ENCODE measurements at places on chromosomes 16 and 17.
A peak's percentile ranks its signal among the peaks of the same experiment; 100 is the strongest.

DNA sequence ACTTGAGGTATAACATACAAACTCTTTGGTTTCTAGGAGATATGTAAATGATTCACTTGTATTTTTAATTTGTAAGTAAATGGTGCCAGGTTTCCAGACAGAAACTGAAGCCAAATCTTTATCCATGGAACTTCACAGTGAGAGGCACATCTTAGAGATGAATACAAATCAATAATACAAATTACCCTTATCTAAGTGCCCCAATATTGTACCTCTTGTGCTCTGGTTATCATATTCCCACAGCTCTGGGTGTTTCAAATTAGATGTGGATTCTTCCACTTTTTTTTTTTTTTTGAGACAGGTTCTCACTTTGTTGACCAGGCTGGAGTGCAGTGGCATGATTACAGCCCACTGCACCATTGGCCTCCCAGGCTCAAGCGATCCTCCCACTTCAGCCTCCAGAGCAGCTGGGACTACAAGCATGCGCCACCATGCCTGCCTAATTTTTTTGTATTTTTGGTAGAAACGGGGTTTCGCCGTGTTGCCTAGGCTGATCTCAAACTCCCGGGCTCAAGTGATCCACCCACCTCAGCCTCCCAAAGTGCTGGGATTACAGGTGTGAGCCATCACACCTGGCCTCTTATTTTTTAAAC is 38.0 kb upstream of the DHX40 start:
- no peak for DNase-seq

GRCh38 chr17:30831257-30831656 is 509 bp upstream of the ATAD5 start:
- no peak for DNase-seq

- no peak for DNase-seq
Observed at GRCh38 chr17:35752471-35752870, 568 bp downstream of the GAS2L2 start.

DNA sequence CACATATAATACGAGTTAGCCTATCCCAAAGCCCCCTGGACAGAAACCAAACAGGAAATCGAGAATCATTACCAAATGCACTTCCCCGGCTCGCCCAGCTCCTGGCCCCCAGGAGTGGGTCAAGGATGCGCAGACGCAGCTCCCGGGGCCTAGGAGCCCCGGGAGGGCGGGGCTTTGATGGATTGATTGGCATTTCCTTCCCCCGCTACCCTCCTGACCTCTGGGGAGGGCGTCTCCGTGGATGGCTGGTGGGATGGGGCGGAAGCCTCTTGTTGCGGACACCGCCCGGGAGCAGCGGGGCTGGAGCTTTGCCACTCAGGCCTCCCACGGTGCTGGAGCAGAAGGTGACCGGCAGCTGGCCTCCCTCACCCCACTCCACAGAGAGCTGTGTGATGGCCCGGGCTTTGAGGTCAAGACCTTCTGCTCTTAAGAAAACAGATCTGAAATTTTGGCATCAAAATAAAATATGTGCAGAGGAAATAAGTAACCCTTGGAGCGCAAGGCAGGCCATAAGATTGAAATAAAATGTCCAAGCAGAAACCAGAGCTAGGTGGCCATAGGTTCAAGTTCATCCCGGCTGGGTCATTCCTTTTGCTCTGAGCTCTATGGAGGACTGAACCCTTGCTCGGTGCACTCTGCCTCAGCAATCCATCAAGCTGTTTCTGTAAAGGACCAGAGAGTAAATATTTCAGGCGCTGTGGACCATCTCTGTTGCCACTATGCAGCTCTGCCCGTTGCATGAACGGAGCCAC is 262.3 kb downstream of the SOX9 start:
- no peak for DNase-seq

DNA sequence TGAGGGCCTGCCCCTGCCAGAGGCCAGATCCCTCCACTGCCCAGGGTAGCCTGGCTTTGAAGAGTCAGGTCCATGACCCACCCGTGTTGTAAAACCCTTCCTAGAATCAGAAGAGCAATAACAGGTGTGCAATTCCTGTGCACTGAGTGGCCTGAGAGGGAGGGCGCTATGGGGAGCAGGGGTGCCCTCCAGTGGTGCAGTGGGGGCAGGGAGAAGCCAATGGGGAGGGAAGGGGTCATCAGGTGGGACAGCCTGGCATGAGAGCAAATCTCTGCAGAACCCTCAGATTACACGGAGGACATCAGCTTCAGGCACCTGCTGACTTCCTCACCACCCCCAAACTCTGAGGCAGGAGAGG is 72.9 kb upstream of the ZNF469 start:
- DNase-seq, result no peak

GRCh38 chr17:10172241-10172741 is 26.1 kb downstream of the GAS7 start:
- DNase-seq, result no peak

DNA sequence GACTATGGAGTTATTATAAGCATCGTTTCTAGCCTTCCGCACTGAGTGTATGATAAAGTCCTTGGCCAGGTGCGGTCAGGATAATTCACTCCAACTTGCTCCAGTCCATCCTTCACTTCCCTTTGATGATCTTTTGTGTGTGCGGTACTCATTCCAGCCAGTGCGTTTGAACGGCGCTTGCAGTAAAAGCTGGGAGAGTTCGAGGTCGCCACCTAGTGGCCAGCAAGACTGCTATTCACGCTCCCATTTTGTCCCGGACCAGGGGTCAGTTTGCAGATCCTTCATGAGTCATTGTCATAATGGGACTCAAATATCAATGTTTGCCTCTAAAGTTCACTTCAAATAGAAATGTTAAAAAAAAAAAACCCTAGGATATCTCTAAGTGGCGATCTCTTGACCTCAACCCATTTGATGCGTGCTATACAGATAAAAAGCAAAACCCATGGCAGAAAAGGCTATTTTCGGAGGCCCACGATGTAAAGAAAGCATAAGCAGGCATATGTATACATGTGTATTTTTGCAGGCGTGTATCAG is 417.1 kb downstream of the TMEM114 start:
- peak; percentile 77 for DNase-seq

GRCh38 chr16:84048270-84048669 is 5.7 kb upstream of the SLC38A8 start:
- peak; percentile 59 for DNase-seq

- DNase-seq, result no peak
Observed at GRCh38 chr17:72110231-72110941, 10.4 kb upstream of the SOX9 start.

GRCh38 chr17:68697850-68698361 is 96.7 kb upstream of the FAM20A start:
- no peak for DNase-seq

GRCh38 chr17:4152471-4152870 is 9.5 kb downstream of the CYB5D2 start:
- DNase-seq, result no peak

DNA sequence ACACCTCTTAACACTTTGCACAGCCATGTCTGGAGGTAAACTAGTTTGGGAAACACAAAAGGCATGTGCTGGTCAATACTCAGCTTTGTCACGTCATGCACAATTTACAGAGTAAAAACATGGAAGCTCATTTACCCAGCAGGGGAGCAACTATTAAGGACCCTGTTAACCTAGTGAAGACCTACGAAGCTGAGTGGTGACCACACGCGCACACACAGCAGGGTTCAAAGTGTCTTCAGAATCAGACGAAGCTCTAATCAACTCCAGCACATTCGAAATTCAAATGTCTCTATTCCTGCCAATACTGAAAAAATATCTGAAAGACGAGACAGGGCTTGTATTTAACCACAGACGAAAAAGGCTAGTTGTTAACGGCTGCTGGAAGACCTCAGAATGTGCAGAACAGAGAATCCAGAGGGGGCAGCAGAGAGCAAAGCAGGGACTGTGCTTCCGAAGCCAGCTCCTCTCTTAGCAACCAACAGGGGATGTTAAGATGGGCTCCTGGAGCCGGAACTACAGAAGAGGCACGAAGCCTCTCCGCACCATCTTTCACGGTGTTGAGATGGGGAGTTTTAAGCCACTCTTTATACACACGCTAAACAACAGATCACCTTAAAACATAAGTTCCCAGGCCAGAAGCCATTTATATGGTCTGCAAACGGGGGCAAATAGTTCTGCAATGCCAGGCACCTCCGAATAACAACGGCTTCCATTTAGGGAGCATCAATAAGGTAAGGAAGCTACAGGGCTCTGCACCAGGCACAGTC is 45.7 kb downstream of the CMTM4 start:
- DNase-seq, result peak; percentile 69

GRCh38 chr17:81130385-81131361 is 34.6 kb upstream of the PVALEF start:
- DNase-seq, result peak; percentile 79

DNA sequence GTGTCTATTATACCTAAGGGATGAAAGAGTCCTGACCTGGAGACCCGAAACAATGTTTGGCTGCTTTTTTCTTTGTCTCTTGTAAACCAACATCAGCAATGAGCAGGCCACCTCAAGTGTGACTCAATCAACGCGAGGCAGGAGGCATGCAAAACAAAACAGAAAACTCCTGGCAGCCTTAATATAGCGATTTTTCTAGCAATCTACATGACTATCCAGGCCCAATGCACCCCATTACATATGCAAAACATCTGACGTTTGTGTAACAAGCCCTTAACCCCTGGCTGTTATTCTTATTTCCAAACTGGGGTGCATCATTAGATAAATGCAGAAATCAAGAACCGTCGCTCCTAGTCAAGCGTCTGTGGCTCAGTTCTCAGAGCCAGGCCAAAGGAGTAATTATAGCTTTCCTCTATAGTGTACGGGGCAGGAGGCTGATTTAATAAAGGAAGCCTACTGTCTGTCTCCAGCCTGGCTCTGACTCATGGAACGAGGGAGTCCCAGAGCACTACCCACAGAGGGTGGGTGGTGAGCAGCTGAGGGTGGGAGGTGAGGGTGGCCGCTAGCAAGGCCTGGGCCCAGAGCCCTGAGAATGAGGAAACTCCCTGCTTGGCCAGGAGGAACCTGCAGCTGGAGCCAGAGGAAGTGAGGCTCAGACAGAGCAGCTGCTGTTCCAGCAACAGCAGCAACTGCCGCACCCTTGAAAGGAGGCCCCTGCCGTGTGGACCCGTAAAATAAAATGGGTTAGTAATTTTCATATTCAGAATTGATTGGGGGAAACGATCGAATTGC is 43.9 kb downstream of the CHD9 start:
- DNase-seq, result peak; percentile 86

DNA sequence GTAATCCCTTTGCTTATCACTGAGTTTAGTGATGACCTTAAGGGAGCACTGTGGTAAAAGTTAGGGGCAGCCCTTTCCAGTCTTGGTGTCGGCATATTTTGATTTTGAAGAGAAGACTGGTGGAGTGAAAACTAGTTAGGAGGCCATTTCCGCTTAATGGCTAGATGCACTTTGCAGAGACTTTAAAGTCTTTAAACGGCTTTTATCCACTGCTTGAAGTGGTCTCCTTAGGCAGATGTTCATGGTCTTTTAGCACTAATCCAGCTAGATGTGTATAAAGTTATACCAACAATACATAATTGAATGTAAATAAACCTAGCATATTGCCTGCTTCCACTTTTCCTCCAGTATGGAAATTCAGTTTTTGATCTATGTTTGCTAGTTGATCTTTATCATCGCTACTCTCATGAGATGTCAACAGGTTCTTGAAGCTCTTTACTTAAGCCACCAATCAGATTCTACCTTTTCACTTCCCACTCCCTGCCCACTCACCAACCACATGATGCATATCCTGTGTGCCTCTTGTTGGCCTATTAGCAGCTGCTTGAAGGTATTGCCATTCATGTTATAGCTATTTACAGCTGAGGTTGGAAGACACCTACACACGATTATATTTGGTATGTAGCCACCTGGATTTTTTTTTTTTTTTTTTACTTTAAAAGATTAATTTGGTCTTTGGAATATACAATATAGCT is 132.0 kb downstream of the NLK start:
- DNase-seq, result no peak

DNA sequence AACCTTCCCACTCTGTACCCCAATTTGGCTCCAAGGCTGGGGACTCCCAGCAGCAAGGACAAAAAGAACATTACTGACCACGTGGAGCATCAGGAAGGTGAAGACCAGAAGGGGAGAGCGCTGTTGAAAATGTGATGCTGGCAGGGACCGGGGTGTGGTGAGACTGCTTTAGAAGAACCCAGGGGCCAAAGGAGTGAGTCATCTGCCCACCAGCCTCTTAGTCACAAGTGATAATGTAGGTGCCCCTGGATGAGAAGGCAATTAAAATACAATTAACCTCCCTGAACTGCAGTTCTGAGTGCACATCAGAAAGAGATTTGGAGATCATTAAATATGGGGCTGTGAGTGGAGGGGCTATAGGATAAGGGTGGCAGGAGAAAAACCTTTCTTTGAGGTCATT is 366.6 kb upstream of the CCL2 start:
- no peak for DNase-seq

DNA sequence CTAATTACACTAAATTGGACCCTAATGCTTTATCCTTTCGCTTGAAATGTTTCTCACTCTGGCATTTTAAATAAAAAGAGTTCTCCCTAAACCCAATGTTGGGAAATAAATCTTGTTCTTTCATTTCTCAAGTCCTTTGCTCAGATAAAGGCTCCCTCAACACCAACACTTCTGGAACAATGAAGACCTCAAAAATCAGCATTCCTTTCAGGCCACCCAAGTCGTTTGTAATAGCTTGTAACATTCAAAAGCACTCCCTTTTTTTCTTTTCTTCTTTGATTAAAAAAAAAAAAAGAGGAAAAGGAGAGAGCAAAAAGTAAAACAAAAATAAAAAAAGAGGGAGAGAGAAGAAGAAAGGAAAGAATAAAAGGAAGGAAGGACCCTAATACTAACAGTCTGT is 23.3 kb upstream of the FOXJ1 start:
- DNase-seq, result no peak

- peak; percentile 54 for DNase-seq
Observed at GRCh38 chr17:17498606-17499301, 2.6 kb upstream of the RASD1 start.

GRCh38 chr17:21375162-21375560 is 996 bp upstream of the KCNJ12 start:
- no peak for DNase-seq
